SHP77 (cell line): ENCODE measurements at places on chromosomes 3 and 15.

GRCh38 chr3:133937756-133938601 is 42.3 kb upstream of the RAB6B start:
- DNase-seq: no peak

GRCh38 chr3:8622873-8623691 is 21.5 kb downstream of the SSUH2 start:
- peak; percentile 76 for DNase-seq

- DNase-seq: no peak
Measured at GRCh38 chr15:71791975-71792374, 18.4 kb upstream of the NR2E3 start.

GRCh38 chr3:122992133-122992532 is 35.4 kb downstream of the SEMA5B start:
- DNase-seq: no peak

GRCh38 chr3:159945930-159946329 is 42.7 kb upstream of the IL12A start:
- no peak for DNase-seq

DNA sequence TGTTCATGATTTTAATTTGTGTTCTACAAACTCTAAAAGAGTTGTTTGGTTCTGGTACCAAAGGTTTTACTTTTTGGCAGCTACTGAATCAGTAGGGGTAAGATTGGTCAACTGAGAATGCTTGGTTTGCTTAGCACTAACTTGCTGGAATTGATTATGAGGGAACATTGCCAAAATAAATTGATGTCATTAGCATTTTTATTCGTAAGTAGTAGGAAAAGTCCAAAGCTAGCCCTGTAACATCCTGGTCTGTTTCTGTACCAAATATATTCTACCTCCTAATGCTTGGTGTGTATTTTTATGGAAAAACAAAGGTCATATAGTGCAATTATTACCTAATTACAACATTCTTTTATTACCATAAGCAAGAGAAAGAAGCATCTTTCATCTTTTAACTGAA is 35.9 kb upstream of the KPNA4 start:
- no peak for DNase-seq

DNA sequence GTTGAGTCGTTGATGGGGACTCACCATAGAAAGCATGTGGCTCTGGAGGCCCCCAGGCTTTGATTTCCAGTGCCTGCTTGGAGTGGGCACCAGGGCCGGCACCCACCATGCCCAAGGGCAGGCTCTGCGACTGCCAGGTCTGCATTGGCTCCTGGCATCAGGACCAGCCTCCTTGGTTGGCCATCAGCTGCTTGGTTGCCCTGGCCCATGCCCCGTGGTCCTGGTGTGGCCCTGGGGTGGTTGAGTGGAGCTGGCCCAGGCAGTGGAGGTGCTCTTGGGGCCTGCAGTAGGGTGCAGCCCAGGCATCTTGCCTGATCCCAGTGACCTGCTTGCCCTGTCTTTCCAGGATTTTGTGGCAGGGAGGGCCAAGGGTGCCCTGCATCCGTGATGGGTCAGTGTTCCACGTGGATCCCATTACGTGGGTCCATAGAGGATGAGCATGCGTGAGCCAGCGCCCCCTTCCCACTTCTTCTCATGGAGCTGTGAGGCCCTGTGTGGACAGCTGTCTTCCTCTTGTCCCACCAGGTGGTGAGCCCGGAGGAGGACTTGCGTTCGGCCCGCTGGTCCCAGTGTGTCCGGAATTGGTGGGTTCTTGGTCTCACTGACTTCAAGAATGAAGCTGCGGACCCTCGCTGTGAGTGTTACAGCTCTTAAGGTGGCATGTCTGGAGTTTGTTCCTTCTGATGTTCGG is 187.0 kb downstream of the UBE3A start:
- no peak for DNase-seq

- DNase-seq: no peak
Measured at GRCh38 chr3:75176937-75177336, 487.2 kb upstream of the FRG2C start.

- no peak for DNase-seq
Measured at GRCh38 chr15:54815556-54815955, 381.2 kb downstream of the RSL24D1 start.

DNA sequence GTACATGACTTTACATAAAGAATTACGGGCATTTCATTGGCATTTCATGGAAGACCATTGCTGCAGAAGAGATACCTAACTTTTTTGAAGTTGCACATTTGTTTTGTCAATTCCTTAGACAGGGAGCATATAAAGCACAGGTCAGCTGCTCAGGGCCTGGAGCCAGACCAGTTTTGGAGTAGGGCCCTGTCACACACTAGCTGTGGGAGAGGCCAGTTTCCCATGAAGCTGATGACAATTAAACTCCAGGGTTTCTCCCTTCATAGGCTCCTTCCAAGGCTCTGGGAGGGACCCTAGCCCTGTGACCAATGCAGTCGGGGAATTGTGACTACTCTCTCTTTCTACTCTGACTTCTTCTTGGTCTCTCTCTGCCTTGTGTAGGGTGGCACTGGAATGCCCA is 107.3 kb upstream of the SELENOK start:
- DNase-seq: no peak

DNA sequence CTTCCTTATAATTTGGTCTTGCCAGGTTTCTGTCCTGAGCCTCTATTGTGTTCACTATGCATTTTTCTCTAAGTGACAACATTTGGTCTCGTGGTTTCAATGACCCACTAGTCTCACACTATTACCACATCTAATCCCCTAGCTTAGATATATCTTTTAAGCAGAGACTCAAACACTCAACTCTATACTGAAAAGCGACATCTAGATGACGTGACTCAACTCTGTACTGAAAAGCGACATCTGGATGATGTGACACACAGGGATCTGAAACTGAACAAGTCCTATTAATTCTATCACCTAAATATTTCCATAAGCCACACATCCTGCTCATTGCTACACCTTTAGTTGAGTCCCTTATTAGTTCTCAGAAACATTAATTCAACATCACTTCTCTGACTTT is 141.7 kb upstream of the MBNL1 start:
- no peak for DNase-seq

GRCh38 chr3:45191424-45191823 is 34.7 kb downstream of the TMEM158 start:
- no peak for DNase-seq

DNA sequence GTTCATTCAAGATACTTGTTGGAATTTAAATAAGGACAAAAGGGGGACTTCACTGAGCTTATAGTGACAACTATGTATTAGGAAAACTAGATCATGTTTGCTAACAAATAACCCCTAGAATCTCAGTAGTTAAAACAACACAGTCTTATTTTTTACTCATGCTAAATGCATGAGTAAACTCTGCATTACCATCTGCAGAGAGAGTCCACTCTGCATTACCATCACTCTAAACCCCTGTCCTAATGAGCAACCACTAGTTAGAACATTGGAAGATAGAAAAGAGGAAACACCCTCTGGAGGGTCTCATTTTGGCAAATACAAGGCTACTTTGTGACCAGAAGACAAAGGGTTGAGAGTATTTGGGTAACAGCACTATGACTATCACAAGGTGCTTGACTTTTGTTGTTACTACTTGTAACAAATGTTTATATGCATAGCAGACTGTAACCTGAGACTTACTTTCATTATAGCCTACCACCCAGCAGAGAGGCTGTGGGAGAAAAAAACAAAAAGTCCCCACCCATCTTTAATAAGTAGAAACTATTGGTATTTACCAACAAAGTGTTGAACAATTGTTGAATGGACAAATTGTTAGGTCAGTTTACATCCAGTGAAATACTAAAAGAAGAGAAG is 99.1 kb downstream of the OXSM start:
- no peak for DNase-seq

- DNase-seq: peak; percentile 54
Measured at GRCh38 chr3:182793663-182794454, 555 bp downstream of the ATP11B start.

DNA sequence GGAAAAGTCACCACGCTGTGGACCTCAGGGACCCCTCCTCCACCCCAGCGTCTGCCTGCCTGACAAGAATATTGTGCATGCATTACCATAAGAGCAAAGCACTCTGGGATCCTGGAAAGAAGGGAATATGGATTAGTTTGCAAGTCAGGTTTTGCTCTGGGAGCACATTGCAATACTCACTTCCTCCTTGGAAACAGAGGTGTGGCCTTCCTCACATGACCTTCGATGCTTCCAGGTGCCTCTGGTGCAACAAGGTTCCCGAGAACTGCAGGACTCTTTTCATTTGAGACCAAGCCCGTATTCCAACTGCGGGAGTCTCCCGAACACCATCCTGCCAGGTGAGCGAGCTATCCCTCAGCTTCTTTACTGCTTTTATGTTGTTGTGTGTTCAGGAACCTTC is 76.3 kb upstream of the BLM start:
- DNase-seq: no peak

DNA sequence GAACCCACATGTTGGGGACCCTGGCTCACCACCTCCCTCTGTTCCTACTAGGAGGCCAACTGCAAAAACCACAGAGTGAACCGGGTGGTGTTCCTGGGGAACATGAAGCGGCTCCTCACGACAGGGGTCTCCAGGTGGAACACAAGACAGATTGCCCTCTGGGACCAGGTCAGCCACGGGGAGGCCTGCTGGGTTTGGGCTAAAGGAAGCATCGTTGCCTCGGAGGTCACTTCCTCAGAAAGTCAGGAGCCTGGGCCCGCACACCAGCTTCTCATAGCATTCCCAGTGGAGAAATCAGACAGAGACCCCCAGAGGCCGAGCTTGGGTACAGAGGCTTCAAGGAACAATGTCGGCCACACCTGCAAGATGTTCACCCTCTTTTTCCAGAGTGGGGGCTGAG is 106.8 kb downstream of the ANP32A start:
- DNase-seq: no peak

DNA sequence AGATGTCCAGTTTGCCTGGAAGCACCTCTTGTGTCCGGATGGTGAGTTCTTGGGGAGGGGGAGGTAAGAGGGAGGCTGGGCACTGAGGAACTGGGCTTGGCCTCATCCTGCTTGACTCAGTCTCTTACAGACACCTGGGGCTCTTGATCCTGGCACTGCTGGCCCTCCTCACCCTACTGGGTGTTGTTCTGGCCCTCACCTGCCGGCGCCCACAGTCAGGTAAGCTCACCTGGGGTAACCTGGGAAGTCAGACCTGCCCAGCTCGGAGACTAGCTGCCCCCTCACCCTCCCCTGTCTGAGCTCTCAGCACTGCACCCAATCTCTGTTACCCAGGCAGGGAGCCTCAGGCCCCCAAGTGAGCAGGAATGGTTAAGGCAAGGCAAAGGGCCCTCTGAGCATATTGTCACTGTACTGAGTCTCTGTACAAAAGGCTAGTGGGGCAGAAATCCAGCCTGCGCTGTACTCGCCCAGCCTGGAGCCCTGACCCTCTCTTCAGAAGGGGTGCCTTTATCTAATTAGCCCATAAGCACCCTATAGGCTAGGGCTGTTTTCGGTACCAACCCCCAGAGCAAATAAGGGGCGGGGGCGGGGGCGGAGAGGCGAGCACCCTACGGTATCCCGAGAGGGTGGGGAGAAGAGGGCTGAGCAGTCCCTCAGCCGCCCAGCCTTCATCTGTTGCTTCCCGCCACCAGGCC is 2.2 kb upstream of the IL17RC start:
- DNase-seq: peak; percentile 14

- no peak for DNase-seq
Measured at GRCh38 chr3:172557515-172558220, 34.4 kb upstream of the TNFSF10 start.

DNA sequence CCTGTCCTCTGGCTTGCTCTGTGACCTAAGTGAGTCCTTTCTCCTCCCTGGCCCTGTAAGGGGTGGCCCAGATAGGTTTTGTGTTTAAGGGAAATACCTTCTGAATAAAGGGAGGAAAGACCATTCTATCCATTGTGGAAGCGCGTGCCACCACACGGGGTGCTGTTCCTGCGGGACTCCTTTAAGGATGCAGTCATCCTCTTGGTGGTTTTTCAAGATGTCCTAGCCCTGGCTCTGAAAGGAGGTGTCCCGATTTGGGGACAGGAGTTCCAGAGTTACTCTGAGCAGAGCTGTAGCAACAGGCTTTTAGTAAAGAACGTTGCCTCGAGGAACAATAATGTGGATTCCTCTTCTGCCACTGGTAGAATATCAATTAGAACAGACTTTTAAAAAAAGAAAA is 9.6 kb downstream of the SLC6A6 start:
- DNase-seq: no peak

- DNase-seq: peak; percentile 60
Measured at GRCh38 chr15:40421246-40422157, 15.9 kb downstream of the IVD start.

GRCh38 chr3:157115069-157116006 is 44.6 kb downstream of the CCNL1 start:
- DNase-seq: no peak

GRCh38 chr3:187150599-187150998 is 11.3 kb upstream of the RPL39L start:
- no peak for DNase-seq

GRCh38 chr15:36941798-36942197 is 158.6 kb downstream of the MEIS2 start:
- DNase-seq: no peak

- DNase-seq: peak; percentile 54
Measured at GRCh38 chr3:188037195-188037718, 116.7 kb upstream of the LPP start.

- DNase-seq: no peak
Measured at GRCh38 chr3:48268381-48268935, 27.6 kb downstream of the ZNF589 start.

GRCh38 chr3:112084980-112085705 is 1.0 kb upstream of the C3orf52 start:
- no peak for DNase-seq

DNA sequence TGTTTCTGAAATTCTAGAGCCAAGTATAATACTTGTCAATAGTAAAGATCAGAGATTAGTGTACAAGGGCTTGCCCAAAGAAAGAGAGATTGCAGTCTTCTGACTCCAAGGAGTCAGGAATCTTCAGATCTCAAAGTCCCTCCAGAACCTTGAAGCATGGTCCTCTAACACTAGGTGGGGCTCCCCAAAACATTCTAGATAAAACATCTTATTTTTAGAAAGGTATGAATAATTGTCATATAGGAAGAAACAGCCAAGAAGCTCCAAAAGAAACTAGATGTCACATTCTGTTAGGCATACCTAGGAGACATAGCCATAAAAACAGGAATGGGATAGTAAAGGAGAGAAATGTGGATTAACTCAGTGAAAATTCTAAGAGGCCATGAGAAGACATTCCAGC is 10.7 kb downstream of the MUC13 start:
- DNase-seq: no peak

DNA sequence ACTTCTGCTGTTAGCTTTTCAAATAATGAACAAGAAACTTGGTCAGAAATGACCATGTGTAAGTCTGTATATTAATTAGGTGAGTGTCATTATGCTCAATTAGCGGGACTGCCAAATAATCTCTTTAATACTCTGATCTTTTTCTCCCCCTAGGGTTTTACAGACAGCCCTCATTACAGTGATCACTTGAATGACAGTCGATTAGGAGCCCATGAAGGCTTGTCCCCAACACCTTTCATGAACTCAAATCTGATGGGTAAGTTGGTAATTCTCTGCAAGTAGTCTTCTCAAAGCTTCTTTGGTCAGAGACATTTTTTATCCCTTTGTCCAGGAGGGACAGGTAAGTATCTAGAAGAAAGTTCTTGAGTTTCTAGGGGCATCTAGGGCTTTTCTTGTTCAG is 173.2 kb downstream of the TCF12 start:
- DNase-seq: no peak
